ENCODE measurements at places on chromosomes 7 and 10.
A peak's percentile ranks its signal among the peaks of the same experiment; 100 is the strongest.

DNA sequence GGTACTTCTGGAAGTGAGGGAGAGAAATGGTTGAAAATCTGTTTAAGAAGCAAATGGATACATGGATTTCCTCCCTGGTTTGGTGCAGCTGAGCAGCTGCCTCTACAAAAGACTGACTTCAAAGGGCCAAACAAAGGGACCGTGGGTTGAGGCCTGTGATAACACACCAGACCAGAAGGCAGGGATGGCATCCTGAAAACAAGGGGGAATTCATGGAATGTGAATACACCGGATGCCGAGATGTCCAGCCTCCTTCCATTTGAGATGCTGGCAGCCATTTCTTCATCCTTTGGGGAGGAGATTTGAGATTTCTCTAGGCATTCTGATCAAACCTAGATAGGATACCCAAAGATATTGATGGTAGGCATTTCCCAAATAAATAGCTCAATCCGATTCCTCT is 36.9 kb downstream of the TAF3 start:
- DNase-seq = no peak

DNA sequence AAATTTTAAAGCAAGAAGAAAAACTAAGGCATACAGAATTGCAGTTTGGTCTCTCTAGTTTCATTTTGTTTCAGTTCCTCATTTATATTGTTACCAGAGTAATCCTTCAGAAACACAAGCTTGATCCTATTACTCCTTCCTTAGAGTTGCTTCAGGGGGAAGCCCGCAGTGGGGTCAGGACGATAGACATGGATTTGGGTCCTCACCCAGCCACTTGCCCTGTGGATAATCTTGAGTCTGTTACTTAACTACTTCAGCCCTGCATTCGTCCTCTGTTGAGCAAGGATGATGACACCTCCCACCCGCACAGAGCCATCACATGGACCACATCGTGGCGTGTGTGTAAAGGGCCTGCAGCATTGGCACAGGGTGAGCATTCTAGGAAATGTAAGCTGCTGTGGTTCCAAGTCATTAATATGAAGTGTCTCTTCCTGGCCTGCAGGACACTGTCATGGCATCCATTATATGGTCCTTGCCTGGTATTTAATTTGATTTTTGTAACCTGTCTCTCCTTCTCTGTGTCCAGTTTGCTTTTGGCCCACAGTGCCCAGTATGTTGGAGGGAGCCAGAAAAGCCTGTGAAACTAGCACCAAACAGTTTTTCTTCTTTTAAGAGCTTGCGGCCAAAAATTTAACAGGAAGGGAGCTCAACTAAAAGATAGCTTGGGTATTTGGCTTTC is 111.2 kb downstream of the EEPD1 start:
- no peak for DNase-seq

- no peak for DNase-seq
Observed at GRCh38 chr7:158676171-158676840, 28.3 kb downstream of the NCAPG2 start.

DNA sequence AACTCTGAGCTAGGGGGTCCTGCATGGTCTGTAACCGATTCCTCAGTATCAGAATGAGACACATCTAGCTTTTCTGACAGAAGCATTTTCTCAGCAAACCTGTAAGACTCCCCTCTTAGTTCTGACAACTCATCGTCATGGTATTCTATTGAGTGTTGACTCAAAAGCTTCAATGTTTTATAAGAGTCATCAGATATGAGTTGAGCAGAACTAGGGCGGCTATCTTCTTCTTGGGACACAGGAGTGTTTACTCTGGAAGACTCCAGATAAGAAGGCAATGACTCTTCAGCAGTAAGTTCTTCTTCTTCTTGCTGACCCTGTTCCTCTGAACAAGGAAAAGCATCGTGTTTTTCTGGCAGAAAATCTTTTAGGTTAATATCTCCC is 167.0 kb upstream of the CCDC6 start:
- no peak for DNase-seq

- DNase-seq = peak; percentile 53
Observed at GRCh38 chr7:43648473-43649406, 65.8 kb downstream of the STK17A start.

DNA sequence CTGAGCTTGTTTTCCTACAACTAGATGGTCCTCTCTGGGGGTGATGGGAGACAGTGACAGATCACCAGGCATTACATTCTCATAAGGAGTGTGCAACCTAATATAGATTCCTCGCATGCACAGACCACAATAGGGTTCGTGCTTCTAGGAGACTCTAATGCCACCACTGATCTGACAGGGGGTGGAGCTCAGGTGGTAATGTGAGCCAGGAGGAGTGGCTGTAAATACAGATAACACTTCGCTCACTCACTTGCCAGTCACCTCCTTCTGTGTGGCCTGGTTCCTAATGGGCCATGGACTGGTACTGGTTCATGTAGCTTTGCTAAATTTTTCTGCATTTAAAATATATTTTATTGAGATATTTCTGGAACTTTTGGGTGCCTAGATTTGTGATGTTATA is 202.3 kb upstream of the ZNF32 start:
- no peak for DNase-seq

GRCh38 chr7:14691034-14691433 is 211.5 kb downstream of the DGKB start:
- no peak for DNase-seq

DNA sequence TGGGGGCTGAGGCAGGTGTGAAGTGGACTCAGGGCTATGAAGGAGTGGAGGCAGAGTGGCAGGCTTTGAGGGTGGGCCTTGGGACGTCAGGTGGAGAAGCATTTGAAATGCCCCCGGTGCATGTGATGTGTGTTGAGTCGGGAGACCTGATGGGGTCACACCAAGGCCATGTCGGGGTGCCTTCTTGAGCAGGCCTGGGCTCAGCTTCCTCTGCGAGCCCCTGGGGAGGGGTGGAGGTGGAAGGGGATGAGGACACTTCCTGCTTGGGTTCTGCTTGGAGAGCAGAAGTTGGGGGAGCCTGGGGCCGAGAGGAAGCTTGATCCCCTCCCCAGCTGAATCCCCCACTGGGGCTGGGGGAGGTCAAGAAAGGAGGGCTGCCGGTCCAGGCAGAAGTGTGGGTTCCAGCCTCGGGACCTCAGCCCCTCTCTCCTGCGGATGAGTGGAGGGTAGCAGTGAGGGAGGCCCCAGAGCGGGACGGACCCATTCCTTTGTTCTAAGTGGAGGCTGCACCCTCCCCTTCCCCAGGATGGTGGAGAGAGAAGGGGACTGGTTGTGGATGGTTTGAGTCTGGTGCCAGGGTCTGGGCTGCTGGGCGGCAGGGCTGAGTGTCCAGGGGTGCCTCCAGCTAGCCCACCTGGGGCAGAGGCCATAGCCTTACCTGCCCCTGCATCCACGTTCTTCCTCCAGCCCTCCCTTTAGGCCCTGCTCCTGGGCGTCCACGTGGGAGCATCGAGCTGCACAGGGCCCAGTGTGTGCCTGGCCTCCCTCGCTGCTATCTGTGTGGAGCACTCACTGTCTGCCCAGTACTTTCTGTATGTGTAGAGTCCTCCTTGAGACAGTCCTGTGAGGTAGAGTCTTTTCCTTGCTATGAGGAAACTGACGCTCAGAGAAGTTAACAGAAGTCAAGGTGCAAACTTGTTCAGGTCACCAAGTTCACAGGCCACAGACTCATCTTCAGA is 36.7 kb downstream of the PRF1 start:
- DNase-seq = no peak

DNA sequence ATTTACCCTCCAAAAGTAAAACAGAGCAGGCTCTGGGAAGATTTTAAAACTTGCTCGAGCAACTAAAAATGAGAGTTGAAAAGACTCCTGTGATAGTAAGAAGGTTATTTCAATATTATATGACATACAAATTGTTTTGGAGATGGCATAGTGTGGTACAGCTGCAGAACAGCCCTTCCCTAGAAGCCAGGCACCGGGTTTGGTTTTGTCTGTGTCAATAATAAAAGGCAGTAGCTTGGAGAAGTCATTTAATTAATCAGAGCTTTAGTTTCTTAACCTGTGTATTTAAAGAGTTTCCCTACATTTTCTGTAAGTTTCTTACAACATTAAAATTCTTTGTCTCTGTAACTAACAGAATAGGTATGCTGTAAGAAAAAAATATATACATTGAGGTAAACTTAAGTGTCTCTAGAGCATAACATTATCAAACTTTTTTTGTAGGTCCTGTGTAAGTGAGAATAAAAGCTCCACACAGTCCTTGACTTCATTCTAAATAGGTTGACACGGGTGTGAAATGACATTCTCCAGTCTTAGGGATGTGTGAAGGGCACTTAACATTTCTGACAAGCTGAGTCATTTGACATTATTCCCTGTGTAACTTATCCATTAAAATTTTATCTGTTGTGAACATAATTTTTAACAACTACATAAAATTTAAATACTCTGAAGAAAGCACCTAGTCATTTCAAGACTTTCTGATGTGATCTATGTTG is 425.0 kb upstream of the ETV1 start:
- DNase-seq = no peak

DNA sequence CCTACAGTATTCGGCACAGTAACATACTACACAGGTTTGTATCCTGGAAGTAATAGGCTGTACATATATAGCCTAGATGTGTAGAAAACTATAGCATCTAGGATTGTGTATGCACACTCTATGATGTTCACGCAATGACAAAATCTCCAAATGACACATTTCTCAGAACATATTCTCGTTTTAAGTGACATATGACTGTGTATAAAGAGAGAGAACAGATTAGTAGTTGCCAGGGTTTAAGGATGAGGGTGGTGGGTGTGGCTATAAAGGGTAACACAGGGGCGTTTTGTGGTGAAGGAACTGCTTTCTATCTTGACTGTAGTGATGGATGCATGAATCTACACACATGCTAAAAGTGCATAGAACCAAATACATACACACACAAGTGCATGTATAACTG is 101.2 kb downstream of the ARL4A start:
- no peak for DNase-seq

- DNase-seq = no peak
Observed at GRCh38 chr10:3281941-3282673, 109.5 kb upstream of the PITRM1 start.

- DNase-seq = no peak
Observed at GRCh38 chr10:130814610-130815009, 496.9 kb downstream of the TCERG1L start.

- peak; percentile 72 for DNase-seq
Observed at GRCh38 chr7:141533149-141533949, 17.9 kb upstream of the AGK start.

- DNase-seq = no peak
Observed at GRCh38 chr10:108427146-108427545, 1262.6 kb upstream of the SORCS1 start.

GRCh38 chr10:785089-785860 is 95.8 kb upstream of the DIP2C start:
- DNase-seq = no peak

GRCh38 chr7:47044625-47045024 is 537.3 kb downstream of the TNS3 start:
- DNase-seq = no peak

GRCh38 chr10:114010316-114010715 is 33.4 kb upstream of the ADRB1 start:
- DNase-seq = no peak

- no peak for DNase-seq
Observed at GRCh38 chr7:101112233-101112632, 14.7 kb upstream of the SERPINE1 start.

DNA sequence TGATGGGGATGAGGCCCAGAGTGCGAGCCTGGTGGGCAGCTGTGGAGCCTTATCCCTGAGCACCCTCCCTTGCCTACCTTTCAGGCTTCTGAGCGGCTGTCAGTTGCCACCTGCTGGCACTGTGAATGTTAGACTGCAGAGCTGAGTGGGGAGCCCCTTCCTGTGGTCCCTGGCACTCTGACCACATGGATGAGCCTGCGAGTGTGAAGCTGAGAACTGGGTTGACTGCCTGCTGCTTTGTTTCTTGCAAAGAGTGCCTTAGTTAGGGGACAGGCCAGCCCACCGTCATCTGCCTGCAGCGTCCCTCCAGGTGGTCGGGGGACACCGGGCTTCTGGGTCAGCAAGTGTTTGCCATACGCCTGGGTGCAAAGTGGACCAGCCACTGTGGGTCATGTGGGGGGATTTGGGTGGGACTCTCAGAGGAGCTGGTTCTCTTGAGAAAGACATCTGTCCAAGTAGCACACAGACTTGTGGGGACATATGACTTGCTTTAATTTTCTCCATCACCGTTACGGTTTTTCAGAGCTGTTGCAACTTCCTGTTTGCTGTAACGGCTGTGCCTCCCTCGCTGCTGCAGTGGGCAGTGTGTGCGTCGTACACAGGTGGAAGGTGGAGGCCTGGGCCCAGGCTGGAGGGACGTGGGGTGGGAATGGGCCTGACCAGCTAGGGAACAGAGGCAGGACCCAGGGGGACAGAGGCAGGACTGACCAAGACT is 13.7 kb downstream of the INPP5A start:
- DNase-seq = no peak

DNA sequence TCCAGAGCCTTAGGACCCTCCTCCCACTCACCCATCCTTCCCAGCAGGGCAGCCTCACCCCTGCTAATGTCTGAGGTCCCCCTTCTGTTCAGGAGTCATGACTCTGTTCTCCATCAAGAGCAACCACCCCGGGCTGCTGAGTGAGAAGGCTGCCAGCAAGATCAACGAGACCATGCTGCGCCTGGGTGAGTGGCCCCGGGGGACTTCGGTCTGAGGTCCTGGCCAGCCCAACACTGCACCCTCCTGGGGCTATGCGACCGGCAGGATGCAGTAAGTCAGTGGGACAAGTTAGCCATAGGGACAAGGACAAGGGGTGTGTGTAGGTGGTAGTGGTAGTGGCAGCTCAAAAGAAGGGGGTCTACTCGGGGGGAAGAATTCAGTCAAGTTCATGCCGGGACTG is 16.2 kb upstream of the AHCYL2 start:
- DNase-seq = no peak

All from activated T-cell treated with anti-CD3 and anti-CD28 coated beads, Interleukin-2, amount 50 U/mL, for 24 hours (primary cell).